Activated CD8-positive, alpha-beta memory T cell treated with anti-CD3 and anti-CD28 coated beads, Interleukin-2, amount 10 ng/mL, durations not matched to agents 7 days and 5 days (primary cell): ENCODE measurements at places on chromosomes 13 and 19.
A peak's percentile ranks its signal among the peaks of the same experiment; 100 is the strongest.

DNA sequence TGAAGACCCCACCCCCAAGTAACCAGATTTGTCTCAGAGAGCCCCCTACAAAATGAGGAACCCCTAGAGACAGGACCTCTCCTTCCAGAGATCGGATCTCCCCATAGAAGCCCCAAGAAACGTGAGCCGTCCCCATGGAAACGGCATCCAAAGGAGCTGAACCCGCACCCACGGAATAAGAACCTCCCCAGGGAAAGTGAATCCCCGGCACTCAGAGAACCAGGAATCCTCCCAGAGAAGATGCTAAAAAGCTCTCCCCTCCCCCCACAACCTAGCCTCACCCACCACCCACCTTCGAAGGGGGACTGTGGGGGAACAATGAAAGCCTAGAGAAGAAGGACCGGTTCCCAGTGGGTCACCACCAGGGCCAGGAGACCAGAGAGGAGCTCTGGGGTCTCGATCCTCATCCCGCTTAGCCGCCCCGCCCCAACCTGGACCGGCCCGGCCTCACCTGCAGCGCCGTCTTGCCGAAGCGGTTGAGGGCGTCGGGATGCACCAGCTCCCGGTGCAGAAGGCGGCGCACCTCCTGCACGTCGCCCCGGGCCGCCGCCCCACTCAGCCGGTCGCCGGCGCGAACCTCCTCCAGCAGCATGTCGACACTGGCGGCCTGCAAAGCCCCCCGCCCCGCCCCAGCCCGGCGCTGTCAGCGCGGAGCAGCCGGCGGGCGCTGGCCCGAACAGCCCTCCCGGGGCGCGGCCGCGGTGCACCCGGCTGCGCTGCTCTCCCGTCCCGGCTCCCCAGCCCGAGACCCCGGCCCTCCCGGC is 535 bp downstream of the CDKN2D start:
- peak; percentile 82 for DNase-seq

- DNase-seq, result no peak
Observed at GRCh38 chr19:9935506-9936325, 599 bp downstream of the OLFM2 start.

- peak; percentile 99 for DNase-seq
Observed at GRCh38 chr19:44770550-44771257, 7.0 kb upstream of the CBLC start.

GRCh38 chr13:79314652-79315051 is 91.4 kb downstream of the RBM26 start:
- no peak for DNase-seq

DNA sequence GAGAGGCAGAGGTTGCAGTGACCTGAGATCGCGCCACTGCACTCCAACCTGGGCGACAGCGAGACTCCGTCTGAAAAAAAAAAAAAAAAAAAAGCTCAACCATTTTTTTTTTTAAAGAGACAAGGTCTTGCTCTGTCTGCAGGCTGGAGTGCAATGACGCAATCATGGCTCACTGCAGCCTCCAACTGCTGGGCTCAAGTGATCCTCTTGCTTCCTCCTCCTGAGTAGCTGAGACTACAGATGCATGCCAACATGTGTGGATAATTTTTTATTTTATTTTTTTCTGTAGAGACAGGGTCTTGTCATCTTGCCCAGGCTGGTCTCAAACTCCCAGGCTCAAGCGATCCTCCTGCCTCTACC is 10.3 kb downstream of the EHD2 start:
- DNase-seq, result no peak

GRCh38 chr13:93249364-93250306 is 23.0 kb downstream of the GPC6 start:
- no peak for DNase-seq

- DNase-seq, result no peak
Observed at GRCh38 chr19:5013761-5014160, 44.8 kb downstream of the KDM4B start.

DNA sequence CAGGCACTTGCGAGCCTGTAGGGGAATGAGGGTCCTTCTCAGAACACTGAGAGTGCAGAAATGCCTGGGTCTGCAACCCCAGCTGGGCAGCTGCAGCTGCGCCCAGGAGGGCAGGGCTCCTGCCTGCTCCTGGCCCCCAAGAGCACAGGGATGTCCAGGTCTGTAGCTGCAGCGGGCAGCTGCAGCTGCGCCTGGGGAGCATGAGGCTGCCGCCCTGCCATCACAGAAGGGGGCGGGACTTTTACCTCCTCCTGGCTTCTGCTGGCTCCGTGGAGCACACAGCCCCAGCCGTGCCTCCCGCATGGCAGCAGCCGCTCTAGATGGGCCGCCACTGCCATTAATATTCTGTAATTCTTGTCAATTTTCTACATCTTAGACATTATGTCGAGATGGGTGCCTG is 17.8 kb downstream of the CPB2 start:
- no peak for DNase-seq

DNA sequence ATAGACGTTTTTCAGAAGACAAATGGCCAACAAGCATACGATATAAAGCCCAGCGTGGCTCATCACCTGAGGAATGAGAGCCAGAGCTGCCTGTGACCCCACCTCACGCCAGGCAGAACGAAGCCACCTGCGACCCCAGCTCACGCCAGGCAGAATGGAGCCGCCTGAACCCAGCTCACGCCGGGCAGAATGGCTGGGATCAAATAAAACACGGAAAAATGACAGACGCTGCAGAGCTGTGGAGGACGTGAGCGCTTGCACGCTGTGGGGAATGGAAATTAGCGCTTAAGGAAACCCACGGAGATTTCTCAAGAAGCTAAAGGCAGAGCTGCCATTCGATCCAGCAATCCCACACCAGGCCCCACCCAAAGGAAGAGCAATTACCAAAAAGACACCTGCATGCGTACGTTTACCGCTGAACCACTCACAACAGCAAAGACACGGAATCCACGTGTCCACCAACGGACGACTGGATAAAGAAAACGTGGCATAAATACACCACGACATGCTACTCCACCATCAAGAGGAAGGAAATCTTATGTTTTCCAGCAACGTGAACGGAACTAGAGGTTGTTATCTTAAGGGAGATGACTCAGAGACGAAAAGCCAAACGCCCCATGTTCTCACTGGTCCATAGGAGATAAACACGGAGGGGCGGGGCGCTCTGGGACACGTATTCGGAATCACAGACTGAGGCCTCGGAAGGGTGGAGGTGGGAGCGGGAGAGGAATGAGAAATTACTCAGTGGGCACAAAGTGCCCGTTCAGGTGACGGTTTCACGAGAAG is 30.7 kb upstream of the C13orf46 start:
- no peak for DNase-seq

- no peak for DNase-seq
Observed at GRCh38 chr13:31476753-31477152, 262.6 kb upstream of the RXFP2 start.

GRCh38 chr19:10074153-10074552 is 12.0 kb upstream of the SHFL start:
- DNase-seq, result peak; percentile 73

- no peak for DNase-seq
Observed at GRCh38 chr13:44822291-44822690, 167.0 kb downstream of the NUFIP1 start.

DNA sequence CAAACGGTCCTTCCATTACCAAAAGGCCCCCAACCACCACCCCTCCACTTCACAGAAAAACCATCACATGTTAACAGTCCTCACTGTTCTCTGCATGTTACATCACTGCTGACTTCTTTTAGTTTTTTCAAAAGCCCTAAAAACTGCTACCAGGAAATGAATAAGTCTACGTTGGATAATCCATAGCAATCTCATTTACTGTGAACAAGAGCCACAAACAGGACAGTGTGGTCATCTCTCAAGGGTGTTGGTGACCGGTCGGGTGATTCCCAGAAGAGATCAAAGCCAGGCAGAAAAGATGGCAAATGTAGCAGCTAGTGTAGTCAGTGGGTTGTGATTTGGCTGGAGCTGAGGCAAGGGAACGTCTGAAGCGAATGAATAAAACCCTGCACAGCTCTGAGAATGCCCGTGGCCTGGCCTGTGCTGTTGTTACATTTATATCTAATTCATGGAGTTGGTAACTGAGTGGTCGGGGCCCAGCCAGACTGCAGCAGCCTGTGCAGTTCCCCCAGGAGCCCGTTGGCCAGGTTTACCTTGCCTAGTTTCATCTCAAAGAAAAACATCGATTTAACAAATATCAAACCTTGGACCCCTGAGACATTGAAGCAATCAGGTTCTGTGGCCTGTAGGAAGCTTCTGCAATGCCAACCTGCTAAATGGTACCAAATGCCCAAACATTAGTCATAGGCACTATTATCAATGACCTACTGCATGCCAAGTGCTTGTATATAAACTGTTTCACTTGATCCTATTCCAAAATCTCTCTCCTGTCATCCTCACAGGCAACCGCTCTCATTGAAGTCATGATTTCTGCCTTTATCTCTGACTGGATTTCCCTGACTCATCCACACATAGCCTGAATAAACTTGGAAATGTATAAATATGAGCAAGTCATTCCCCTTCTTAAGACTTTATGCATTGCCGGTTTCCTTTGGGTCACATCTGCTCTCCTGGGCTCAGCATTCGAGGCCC is 153.8 kb upstream of the SERP2 start:
- no peak for DNase-seq

- DNase-seq, result no peak
Observed at GRCh38 chr13:90719461-90719860, 628.0 kb upstream of the MIR17HG start.

GRCh38 chr13:23921451-23921888 is 24.2 kb upstream of the C1QTNF9B start:
- DNase-seq, result no peak

DNA sequence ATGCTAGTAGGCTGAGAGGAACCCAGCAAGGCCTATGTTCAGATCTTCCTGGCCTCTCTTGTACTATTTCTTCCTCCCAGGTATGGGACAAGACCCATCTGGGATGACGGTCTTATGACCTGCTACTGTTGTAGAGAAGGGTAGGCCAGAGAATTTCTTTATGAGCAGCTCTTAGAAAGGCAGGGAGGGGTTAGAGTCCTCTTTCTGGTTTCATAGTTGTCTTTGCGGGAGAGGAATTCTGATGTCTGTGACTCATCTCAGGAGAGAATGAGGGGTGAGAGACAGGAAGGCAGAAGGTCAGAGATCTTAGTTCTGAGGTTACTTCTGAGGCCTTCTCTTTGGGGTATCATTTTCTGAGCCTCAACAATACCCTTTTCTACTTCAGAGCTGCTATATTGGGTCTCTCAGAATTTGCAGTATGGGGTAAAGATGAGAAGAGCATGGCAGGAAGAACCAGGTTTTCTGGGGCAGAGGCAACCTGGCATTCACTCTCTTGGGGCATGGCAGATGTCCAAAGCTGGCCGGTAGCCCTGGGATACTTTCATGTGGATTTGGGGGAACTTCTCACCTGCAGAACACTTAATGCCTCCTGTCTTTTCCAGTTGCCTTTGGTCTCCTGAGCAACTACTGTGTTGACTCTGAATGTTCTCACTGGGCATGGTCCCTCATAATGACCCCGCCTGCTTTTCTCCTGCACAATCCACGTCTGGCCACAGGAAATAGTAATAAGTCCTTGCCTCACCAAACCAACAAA is 154.4 kb downstream of the GGACT start:
- DNase-seq, result peak; percentile 45
